IMR-90 (cell line): ENCODE measurements at places on chromosomes 1 and 21. TPM values are rescaled to one million over a fixed set of nuclear protein-coding genes. Genes with fewer than 3 reads are reported as not detected.
A peak's percentile ranks its signal among the peaks of the same experiment; 100 is the strongest.

DNA sequence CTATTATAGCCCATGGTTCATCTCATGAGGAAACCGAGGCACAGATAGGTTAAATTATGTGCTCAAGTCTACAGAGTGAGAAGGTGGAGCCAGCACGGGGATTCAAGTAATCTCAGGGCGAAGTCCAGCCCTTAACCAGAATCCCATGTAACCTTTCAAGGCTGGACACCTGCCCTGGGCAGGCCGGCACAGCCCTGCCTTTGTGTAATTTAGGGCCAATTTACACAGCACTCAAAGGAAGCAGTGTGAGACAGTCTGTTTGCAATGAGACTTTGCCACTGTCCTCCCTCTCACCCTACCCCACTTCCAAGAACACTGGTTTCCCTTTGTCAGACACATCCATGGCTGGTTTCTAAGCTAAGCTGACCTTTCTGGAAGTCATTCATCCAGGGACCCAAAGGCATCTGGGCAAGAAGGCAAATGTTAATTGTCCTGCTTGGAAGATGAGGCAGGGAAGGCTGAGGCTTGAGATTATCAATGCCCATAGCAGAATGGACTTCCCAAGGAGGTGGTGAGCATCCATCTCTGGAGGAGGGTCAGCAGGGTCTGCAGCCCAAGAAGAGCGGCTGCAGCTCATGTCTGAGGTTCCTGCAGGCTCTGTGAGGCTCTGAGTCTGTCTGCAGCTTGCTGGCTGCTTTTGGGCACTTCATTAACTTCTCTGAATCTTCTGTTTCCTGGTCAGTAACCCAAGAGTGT, 159.2 kb downstream of the TRABD2B start:
- no peak for DNase-seq

- no peak for DNase-seq
Measured at GRCh38 chr1:4146101-4146500, 246.0 kb upstream of the C1orf174 start.

GRCh38 chr1:153769221-153769620, 6.0 kb upstream of the SLC27A3 start:
- DNase-seq = no peak

- DNase-seq = no peak
Measured at GRCh38 chr1:185567440-185567839, 166.8 kb upstream of the HMCN1 start.

DNA sequence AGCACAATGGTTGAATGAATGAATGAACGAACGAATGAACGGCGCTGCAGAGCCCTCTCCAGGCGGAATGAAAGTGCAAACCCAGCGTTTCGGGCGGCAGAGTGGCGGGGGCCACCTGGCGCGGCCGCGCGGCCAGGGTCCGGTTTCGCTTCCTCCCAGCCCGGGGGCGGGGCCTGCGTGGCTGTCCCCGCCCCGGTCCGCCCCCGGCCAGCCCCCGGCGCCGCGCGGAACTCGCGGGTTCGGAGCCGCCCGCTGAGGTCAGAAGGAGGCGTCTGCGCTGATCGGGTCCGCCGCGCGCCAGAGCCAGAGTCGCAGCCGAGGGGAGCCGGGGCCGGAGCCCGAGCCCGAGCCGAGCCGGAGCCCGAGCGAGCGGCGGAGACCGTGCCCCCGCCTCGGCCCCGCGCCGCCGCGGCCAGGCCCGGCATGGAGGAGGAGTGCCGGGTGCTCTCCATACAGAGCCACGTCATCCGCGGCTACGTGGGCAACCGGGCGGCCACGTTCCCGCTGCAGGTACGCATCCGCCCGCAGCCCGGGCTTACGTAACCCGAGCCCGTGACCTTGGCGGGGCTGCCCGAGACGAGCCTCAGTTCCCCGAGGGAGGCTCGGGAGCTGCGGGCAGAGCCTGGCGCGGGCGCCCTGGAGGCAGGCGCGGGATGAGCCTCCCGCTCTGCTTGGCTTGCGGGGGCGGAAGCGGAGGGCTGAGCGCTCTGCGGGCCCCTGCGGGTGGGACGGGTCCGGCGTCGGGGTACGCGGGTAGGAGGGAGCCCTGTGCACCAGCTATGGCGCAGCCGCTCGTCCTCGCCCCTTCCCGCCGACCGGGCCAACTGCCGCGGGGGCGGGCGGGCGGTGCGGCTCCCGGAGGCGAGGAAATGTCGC, at the start of gene PDXK:
TSS of gene PDXK (plus strand) at position 258 of the 876 bp plus-strand sequence. CDS start at position 424, 166 bp downstream.
- peak; percentile 77 for DNase-seq

DNA sequence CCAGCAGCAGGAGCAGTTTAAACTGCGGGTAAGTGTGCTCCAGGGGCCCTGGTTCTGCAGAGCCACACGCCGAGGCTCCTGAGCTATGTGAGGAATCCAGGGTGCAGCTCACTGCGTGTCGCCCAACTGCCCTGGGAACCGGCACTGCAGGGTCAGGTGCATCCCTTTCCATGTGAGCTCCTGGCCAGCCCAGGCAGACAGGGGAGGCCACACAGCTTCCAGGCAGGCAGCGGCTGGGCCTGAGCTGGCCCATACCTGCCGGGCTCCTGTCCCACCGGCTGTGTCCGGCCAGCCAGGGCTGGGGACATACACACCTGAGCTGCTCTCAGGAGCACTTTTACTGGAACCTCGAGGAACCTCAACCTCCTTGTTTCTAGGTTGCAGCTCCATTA, 18.6 kb upstream of the COL18A1 start:
- DNase-seq = no peak

DNA sequence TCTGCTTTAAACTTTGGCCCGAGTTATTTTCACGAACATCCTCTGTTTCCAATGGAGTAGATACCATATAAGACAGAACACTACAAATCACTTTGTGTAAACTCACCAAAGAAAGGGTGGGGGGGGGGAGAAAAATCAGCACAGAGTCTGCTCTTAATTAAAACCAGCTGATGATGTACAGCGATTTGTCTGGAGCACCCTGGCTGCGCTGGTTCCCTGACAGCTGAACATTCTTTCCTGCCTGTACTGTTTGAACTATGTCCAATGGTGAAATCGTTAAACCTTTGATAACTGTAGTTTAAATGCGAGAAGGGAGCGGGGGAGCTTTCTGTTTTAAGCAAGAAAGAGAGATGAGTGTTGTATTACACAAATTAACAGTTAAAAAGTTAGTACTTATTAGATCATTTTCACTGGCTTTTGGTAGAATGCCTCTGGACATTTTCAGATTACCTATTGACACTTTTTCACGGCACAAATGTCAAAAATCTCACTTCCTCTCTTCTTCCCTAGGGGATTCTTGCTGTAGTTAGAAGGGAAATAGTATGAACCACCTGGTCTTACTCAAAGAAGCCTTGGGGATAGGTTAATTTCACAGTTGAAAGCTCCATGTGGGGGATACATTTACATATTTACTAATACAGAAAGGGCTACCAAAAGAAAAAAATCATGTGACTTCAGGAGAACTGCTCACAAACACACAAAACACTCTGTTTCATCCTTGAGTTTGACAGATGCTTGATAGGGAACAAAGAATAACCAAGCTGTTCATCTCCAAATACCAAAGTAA, 140.2 kb upstream of the RUNX1 start:
- peak; percentile 82 for DNase-seq

DNA sequence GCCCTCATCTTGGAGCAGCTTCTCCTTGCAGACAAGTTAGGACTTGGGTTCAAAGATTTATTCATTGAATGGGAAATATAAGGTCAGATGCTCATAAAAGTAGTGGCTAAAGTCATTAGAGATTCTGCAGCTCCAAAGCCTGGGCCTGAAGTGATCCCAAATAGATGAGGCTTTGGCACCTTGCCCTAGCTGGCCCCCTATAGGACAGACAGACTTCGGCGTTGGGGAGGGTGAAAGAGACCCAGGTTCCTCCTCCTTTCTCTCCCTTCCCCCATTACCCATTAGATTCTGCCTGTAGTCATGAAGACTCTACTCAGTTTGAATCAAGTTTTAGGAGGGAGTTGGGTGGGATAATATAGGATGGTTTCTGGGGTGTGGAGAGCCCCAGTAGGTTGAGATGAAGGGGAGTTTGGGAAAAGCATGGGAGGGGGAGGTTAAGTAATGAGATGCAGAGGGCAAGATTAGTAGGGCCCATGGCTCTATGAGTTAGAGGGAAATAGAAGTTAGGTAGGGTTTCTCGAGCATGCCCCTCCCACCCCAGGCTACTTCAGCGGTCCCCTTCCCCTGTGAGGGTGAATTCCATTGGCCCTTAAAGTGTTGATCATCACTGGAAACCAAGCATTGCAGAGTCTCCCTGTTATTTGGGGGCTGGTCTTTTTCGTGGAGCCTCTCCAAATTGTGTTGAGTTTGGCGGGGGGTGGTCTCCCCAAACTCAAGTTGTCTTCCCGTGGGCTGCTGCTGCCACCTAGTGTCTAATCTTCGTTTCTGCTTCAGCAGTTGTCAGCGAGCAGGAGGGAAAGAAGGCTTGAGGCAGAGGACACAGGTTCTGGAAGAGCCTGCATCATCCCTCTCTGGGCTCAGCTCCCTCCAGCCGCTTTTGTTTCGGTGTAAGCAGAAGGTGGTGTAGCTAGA, 2.1 kb upstream of the AHDC1 start:
- DNase-seq = peak; percentile 63

DNA sequence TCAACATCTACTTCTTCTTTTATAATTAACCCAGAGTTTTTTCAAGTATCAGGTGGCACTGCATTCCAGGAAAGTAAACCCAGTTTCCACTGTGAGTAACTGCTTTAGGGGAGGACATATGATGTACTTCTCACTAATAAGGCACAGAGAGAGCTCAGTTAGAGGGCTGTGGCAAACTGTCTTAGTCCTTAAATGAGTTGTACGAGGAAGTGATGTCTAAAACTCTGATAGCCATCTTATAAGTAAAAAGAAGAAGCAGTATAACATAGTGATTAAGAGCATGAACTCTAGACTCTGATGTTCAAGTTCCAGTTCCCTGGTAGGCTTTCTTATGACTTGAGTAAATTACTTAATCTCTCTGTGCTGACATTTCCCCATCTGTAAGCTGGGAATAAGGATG, 58.7 kb upstream of the PTGS2 start:
- DNase-seq = no peak

- DNase-seq = peak; percentile 59
Measured at GRCh38 chr1:85940656-85941306, 215.8 kb downstream of the COL24A1 start.

DNA sequence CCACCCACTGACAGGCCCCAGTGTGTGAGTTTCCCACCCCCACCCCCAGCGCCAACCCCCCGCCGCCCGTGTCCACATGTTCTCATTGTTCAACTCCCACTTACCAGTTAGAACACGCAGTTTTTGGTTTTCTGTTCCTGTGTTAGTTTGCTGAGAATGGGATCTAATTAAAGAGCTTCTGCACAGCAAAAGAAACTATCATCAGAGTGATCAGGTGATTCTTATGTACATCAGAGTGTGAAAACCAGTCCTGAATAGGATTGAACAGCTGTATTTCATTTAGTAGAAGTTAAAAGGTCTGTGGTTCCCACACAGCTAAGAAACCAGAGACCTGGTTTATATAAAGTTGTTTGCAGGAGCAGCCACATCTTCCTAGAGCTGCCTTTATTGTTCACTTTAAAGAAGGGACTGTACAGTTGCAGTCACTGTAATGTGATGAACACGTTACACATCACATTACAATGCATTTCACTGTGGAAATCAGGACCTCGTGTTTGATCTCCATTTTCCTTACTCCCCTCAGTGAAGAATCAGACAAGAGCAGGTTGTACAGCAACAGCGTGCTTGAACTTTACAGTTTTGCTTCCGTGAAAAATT, 1.2 kb downstream of the GBP6 start:
- no peak for DNase-seq

DNA sequence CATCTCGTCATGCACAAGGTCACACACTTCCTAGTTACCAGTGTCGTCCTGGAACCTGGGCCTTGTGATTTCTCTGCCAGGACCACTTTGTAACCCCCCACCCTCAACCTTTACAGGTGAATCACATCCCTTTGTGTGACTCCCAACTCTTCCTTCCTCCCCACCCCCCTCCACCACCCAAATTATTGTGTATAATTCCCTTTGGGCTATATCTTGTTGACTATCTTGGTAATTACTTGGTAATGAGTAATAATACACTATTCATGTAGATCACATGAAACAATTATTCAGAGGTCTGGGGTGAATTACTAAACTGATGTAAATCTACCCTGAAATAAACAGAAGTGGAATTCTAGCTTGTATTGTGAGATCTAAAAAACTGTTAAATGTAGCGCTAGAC, 1.7 kb downstream of the KCNK1 start:
- no peak for DNase-seq

DNA sequence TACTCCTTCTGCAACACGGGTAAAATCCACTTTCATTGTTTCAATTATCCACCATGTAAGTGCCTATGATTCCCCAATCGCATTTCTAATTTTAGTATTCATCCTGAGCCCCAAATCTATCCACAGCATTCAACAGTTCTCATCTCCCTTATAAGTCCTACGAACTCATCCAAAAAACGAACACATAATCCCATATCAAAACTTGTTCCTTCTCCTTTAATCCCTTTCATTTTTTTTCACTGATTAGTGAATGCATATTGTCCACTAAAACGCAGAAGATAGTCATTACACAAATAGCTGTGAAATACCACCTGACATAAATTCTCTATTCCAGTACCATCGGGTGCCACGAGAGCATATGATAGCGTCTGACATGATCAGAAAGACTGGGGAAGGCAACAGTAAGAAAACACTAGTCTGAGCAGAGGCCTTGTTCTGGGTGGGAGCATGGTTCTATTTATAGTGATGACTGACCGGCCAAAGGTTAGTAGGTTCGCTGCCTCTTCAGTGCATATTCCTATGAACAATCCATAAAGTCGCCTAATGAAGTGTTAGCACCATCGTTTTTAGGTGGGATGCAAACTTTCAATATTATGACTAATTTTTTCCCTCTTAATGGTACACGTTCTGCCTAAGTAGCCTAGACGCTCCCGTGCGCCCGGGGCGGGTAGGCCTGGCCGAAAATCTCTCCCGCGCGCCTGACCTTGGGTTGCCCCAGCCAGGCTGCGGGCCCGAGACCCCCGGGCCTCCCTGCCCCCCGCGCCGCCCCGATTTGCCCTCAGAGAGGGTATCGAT, 648 bp downstream of the ATP5PF start:
- DNase-seq = peak; percentile 35

The RBM11 gene
- under 0.01 and 0.18 TPM in 2 replicates for total RNA-seq

The PHLDA3 gene
- total RNA-seq = 41.6 and 44.2 TPM in 2 replicates

The NUP210L gene
- total RNA-seq = under 0.01 TPM in 2 replicates

The HRNR gene
- not detected in 2 replicates for total RNA-seq

The MATN1 gene
- 0.56 TPM in 1 of 2 replicates, not detected in the other for total RNA-seq
